ENCODE measurements at places on chromosomes 7 and 10.
A peak's percentile ranks its signal among the peaks of the same experiment; 100 is the strongest.

DNA sequence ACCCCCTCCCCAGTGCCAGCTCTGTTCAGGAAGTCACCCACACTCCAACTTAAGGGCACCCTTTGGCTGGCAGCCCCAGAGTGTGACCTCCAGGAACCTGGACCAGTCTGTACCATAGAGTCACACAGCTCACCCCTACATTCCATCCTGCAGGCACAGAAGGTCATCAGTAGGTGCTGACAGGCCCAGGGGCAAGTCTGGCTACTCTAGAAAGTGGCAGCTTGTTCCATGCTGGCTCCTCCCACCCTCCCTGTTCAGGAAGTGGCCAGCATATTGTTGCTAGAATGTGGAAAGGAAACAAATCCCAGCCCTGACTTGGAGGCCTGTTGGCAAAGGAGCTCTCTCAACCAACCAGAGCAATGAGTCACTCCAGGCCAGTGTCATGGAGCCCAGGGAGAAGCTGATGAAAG lies 3.2 kb upstream of the NCOA4 start:
- DNase-seq, result peak; percentile 95
- H3K27me3 ChIP-seq, result peaks cover 3% of the 10 kb centered on the region
- H3K36me3 ChIP-seq, result no peaks in the 10 kb centered on the region
- H3K4me3 ChIP-seq, result no peak overlapping the region

DNA sequence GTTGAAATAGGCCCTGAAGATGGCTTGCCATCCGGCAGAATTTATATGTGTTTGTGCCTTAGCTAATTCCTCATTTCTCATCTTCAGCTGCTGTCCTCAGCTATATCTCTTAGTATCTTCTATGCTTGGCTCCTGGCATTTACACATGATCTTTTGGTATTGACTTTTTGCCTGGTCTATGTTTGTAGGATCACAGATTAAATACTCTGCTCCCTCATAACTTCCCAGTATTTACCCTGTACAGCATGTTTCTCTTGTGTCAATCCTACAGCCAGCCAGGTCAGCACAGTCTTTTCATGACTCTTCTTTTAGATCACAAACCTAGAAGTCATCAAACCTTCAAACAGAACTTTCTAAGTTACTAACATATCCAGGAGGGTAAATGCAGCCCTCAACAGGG lies 743.8 kb downstream of the MAGI2 start:
- no peak overlapping the region for H3K4me3 ChIP-seq
- H3K27me3 ChIP-seq, result no peaks in the 10 kb centered on the region
- no peak overlapping the region for H3K27ac ChIP-seq
- no peak for DNase-seq

GRCh38 chr10:113525713-113526112 lies 27.1 kb upstream of the HABP2 start:
- H3K4me1 ChIP-seq, result no peaks in the 10 kb centered on the region
- DNase-seq, result no peak
- H3K27ac ChIP-seq, result no peak overlapping the region
- peaks cover 13% of the 10 kb centered on the region for H3K27me3 ChIP-seq
- H3K36me3 ChIP-seq, result no peaks in the 10 kb centered on the region

DNA sequence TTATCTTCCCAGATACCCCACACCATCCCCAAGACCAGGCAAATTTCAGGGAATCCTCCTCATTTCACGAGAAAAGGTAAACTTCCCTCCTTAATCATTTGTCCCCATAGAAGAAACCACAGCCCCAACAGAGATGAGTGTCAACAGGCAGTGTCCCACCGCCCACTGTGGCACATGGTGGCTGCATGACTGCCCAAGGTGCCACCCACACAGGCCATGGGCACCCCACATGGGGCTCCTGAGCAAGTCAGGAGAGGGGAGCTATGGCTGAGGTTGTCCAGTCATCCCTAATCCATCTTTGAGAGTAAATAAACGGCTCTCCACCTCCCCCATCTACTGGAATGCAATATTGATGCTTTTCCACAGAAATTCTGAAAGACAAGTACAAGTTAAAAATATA lies 44.1 kb downstream of the ANTXRL start:
- no peak overlapping the region for H3K27ac ChIP-seq
- H3K36me3 ChIP-seq, result no peaks in the 10 kb centered on the region
- DNase-seq, result no peak

DNA sequence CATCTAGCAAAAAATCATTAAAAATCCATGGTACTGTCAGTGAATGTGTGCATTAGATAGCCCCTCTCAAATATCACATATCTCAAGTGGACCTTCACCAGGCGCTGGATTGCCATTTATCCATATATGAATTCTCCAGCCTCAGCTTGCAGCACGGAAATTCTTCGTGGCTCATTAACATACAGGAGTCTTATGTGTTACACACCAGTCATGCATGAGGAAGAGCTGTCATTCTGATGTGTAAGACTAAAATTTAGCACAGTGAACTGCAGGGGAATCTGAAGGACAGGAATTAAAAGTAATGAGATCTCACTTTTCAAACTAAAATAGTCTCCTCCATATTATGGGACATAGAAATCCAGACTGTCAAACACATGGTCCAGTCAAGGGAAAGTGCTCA lies 542.4 kb upstream of the DPP6 start:
- no peak overlapping the region for H3K4me3 ChIP-seq
- H3K27ac ChIP-seq, result no peak overlapping the region
- H3K4me1 ChIP-seq, result no peaks in the 10 kb centered on the region
- H3K27me3 ChIP-seq, result no peaks in the 10 kb centered on the region
- no peaks in the 10 kb centered on the region for H3K36me3 ChIP-seq

GRCh38 chr7:47461746-47462145 lies 120.2 kb downstream of the TNS3 start:
- no peak for DNase-seq
- peaks cover 32% of the 10 kb centered on the region for H3K4me1 ChIP-seq
- H3K4me3 ChIP-seq, result no peak overlapping the region
- H3K27ac ChIP-seq, result peak overlapping the region; percentile 47
